ENCODE measurements at places on chromosomes 2 and 18.
A peak's percentile ranks its signal among the peaks of the same experiment; 100 is the strongest.

GRCh38 chr2:173959358-173959884 lies 5.8 kb downstream of the SP3 start:
- DNase-seq: no peak

DNA sequence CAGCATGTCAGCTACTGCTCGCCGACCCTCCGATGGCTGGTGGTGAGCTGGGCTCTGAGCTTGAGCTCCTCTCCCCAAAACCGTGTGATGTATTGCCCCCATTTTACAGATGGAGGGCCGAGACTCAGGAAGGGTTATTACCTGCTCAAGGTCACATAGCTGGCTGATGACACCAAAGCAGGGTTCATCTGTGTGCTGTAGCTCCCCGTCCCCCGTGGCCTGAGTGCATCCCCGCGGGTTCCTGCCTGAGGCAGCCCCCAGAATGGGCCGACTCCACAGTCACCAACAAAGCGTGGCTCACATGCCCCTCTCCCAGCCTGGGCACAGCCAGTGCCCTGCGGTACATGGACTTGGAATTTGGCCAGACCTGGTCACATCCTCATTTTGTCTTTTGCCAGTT lies 198.6 kb downstream of the TFCP2L1 start:
- no peak for DNase-seq

DNA sequence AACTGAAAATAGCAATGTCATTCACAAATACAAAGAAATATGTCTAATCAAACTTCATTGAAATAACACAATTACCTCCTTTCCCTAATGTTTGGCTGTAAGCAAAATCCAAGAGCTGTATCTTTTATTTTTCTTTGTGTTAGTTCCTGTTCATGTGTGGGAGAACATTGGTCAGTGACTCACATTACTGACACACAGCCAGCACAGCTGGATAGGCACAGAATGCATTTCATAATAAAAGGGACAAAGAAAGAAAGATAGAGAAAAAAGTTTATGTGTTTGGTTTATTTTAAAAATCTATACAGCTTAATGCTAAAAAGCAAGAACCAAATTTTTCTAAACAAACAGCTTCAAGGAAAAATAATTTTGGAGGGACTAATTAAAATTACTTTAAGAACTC lies 185.6 kb upstream of the COL3A1 start:
- DNase-seq: peak; percentile 89

GRCh38 chr2:134640494-134640893 lies 78.3 kb downstream of the TMEM163 start:
- DNase-seq: no peak

DNA sequence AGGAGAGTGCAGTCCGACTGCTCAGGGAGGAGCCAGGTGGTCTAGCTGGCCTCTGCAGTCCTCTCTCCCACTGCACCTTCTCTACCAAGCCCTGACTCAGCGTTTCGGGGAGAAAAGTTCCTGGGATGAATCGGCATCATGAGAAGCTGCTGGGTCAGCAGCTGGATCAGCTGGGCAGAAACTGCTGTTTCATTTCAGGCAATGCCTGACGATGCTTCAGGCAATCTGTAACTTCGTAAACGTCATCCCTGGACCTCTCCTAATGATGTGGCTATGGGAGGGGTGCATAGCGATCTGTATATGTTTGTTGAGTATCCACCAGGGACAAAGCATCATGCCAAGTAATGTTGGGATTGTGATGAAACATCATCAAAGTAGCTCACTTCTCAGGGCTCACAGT lies 20.7 kb downstream of the LIPG start:
- DNase-seq: no peak

- DNase-seq: no peak
Observed at GRCh38 chr2:11406958-11407381, 59.0 kb downstream of the E2F6 start.
